Hypothalamus (tissue), 51 donors: ENCODE measurements at places on chromosomes 6 and 20.

- no peak for DNase-seq
These were observed 3.0 kb downstream of the E2F3 start for GRCh38 chr6:20404641-20405032.

- no peak for DNase-seq
These were observed 473.5 kb downstream of the UTRN start for GRCh38 chr6:144758602-144759001.

DNA sequence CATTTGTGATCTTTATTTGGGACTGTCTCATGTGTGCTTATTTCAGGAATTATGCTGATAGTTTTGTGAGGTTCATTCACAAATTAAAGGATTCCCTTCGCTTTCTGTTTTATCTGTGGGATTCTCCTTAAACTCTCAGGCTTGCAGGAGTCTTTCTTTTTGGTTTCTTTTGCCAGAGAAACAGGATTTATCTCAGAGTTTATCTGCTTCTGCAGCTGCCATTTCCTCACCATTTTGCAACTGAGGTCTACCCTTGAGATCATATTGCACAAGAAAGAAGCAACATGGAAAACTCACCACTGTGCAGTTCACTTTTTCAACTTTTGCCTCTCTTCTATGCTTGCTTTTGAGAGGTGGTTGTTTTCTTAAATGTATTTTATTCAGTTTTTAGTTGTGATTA, 201.0 kb downstream of the PRL start:
- no peak for DNase-seq

- DNase-seq, result peak; percentile 49
These were observed 40.6 kb downstream of the TRIM38 start for GRCh38 chr6:26003102-26003694.

DNA sequence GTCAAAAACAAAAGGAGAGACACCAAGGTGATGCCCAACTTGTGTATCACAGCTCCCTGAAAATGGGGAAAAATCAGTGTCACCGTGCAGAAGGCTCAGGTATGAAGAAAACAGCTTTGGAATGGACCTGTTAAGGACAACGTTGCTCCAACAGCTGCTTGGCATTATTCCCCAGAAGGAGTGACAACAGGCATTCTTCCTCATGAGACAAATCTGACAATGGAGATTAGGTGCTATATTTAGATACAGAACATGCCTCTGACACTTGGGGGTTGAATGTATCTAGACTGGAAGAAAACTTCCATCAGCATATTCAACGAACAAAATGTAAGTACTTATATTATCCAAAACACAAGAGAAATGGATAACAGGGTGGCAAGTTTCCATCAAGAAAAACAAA, 87.7 kb downstream of the MBOAT1 start:
- DNase-seq, result no peak
